Glutamatergic neuron (in vitro differentiated cells): ENCODE measurements at places on chromosomes 1 and 21. TPM values are rescaled to one million over a fixed set of nuclear protein-coding genes. Genes with fewer than 3 reads are reported as not detected.

DNA sequence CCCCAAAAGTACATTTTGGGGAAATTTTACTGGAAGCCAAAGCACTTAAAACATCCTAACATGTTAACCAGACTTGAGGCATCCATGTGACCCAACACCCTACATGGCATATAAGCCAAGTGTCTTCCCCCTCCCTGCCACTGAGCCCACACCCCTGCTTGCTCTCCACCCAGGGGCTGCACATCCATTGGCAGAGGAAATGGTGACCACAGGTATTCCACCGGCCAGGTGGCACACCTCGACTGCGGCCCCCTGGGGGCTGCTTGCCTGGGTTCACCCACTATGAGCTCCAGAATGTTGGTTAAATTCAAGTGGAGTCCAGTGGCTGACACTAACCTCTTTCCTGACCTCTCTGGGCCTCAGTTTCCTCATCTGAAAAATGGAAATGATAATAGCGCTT, 64.4 kb upstream of the FAM20B start:
- no peak for DNase-seq

GRCh38 chr21:45363921-45364467, 41.0 kb upstream of the COL18A1 start:
- DNase-seq, result no peak

GRCh38 chr1:245598524-245599305, 443.9 kb downstream of the KIF26B start:
- DNase-seq, result no peak

DNA sequence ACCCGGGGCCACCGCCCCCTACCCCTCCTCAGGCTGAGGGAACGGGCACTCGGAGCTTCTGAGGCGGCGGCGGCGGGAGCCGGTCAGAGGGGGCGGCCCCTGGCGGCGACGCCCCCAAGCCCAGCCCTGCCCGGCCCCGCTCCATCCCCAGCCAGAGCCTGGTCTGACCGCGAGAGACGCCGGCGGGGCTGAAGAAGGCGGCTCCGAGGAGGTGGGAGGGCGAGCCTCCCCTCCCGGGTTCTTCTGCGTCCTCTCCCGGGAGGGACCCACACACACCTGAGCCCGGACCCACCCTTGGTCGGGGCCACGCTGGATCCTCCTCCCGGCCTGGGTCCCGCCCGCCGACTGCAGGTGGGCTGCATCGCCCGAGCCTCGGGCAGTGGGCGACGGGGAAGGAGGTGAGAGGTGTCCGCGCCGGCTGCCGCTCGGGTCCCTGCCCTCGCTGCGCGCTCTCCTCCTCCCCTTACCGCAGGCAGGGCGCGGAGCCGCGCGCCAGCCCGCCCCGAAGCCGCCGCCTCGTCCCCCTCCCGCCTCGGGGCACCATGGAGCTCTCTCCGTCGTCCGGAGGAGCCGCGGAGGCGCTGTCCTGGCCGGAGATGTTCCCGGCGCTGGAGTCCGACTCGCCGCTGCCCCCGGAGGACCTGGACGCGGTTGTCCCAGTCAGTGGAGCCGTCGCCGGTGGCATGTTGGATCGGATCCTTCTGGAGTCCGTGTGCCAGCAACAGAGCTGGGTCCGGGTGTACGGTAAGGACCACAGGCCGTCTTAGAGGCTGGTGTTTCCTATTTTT, at the start of gene RASAL2:
Gene RASAL2, plus strand, starts transcription at position 154 of the 788 bp plus-strand sequence. Its CDS starts 389 bp downstream, at position 543.
- DNase-seq, result peak; percentile 85

- DNase-seq, result no peak
Observed at GRCh38 chr1:6460301-6461050, 5.5 kb downstream of the TNFRSF25 start.

GRCh38 chr1:13700521-13701270, 708 bp downstream of the PRDM2 start:
- DNase-seq, result peak; percentile 35

PRRX1 gene
- total RNA-seq, result not detected

TNFRSF1B gene
- total RNA-seq, result 5.1 TPM
